Activated CD4-positive, alpha-beta T cell treated with anti-CD3 and anti-CD28 coated beads, Interleukin-2, amount 10 ng/mL, durations not matched to agents 24 days and 14 days (primary cell): ENCODE measurements at places on chromosomes 12 and 14. TPM values are rescaled to one million over a fixed set of nuclear protein-coding genes. Genes with fewer than 3 reads are reported as not detected.
A peak's percentile ranks its signal among the peaks of the same experiment; 100 is the strongest.

The SLIRP gene
- total RNA-seq = 184 and 190 TPM in 2 replicates

GRCh38 chr14:25049568-25050268 is at the start of gene STXBP6:
Gene STXBP6 (minus strand): TSS chr14:25050147. CDS start chr14:24974818, 75,329 bp downstream.
- DNase-seq = peak; percentile 56

DNA sequence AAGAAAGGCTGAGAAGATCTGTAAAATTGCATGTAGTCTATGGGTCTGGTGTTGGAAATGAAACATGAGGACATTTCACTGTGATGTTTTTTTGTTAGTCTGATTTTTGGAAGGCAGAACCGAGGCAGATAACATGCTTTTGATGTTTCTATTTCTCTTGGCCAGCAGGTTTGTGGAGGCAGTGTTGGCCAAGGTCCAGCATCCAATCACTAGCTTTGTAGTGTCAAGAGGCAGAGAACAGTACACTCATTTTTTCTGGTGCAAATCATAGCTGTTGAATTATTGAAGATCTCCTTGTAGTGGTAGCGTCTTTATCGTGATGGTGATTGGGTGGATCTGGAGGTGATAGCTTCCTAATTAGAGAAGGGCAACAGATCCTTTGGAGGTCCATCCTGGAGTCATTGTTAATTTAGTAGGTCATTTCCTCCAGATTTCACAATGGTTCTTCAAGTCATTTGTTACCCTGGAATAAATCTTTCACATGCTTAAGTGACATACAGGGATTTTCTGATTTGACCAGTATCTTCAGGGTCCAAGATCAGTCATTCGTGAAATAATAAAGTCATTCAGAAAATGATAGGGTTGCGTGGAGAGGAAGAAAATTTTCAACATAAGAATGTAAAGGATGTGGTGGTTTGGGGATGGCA is 252.4 kb upstream of the CPNE8 start:
- no peak for DNase-seq

- peak; percentile 85 for DNase-seq
Measured at GRCh38 chr12:6765634-6766581, at the start of gene PTMS. Gene PTMS (plus strand): TSS chr12:6766363. CDS start chr12:6766706, 343 bp downstream.

The PMEL gene
- not detected in 2 replicates for total RNA-seq

- DNase-seq = no peak
Measured at GRCh38 chr12:84696908-84697540, 215.6 kb downstream of the SLC6A15 start.

The LRP1-AS gene
- total RNA-seq = not detected in 2 replicates

- DNase-seq = no peak
Measured at GRCh38 chr14:105417690-105418121, 1.9 kb upstream of the MTA1 start.

GRCh38 chr14:61646366-61647116 is 48.8 kb upstream of the HIF1A start:
- DNase-seq = no peak

The IGF1 gene
- total RNA-seq = 1.1 and 1.8 TPM in 2 replicates

GRCh38 chr12:105832021-105832420 is 306.7 kb downstream of the NUAK1 start:
- no peak for DNase-seq

- no peak for DNase-seq
Measured at GRCh38 chr12:76288218-76288617, 60.0 kb downstream of the BBS10 start.

- no peak for DNase-seq
Measured at GRCh38 chr14:92122351-92122677, 545 bp downstream of the CPSF2 start.

- DNase-seq = peak; percentile 65
Measured at GRCh38 chr12:84502907-84503787, 409.5 kb downstream of the SLC6A15 start.

DNA sequence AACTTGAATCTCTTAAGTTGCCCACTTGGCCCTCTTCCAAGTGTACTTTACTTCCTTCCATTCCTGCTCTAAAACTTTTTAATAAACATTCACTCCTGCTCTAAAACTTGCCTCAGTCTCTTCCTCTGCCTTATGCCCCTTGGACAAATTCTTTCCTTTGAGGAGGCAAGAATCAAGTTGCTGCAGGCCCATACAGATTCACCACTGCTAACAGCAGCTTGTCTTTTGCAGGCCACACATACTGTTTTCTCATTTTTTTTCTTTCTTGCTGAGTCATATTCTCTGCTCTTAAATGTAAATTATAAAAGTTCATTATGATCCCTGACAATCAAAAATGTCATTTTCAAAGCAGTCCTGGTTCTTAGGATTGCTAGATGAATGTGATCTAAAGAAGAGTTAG is 1820.8 kb upstream of the FLRT2 start:
- DNase-seq = no peak

The OASL gene
- total RNA-seq = 2.9 and 3.0 TPM in 2 replicates

- no peak for DNase-seq
Measured at GRCh38 chr12:32105986-32106516, 596 bp upstream of the BICD1 start.

The RNF212B gene
- not detected in 2 replicates for total RNA-seq

The RERGL gene
- total RNA-seq = not detected in 2 replicates

The ENTPD5 gene
- 10.6 and 12.2 TPM in 2 replicates for total RNA-seq

DNA sequence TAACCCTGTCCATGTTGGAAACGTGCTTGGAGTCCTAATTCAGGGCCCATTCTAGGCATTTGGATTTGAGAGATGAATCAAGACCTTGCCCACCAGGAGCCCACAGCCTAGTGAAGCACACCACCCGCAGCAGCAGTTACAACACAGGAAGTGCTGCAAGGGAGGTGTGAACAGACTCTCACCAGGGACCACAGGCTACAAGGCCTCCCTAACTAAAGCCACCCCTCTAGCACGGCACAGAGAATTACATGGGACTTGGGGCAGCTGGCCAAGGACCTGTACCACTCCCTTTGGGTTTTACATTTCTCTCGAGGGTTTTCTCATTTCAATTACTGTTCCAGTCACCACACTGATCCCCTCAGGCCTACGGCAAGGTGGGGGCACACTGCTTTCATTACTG is 49.5 kb upstream of the FOXN3 start:
- DNase-seq = peak; percentile 67

DNA sequence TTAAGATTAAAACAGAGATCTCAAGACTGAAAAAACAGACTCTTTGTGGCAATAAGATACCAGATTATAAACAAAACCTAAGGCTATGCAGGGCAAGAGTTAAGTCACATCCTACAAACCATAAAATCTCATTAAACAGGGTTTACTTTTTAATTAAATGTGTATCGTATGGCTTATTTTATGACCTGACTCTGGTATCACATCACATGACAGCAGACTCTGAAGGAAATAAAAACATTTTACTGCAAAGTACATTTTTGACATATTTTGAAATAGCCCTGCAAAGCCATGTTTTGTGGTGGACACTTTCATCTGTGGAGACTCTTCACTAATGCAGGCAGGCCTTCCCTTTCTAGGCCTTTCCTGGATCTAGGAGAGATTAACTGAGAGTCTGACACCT is 327.6 kb upstream of the CLEC14A start:
- no peak for DNase-seq
